ENCODE measurements at places on chromosomes 2 and 18.

- DNase-seq, result no peak
Measured at GRCh38 chr2:10222-10875, 36.0 kb downstream of the FAM110C start.

DNA sequence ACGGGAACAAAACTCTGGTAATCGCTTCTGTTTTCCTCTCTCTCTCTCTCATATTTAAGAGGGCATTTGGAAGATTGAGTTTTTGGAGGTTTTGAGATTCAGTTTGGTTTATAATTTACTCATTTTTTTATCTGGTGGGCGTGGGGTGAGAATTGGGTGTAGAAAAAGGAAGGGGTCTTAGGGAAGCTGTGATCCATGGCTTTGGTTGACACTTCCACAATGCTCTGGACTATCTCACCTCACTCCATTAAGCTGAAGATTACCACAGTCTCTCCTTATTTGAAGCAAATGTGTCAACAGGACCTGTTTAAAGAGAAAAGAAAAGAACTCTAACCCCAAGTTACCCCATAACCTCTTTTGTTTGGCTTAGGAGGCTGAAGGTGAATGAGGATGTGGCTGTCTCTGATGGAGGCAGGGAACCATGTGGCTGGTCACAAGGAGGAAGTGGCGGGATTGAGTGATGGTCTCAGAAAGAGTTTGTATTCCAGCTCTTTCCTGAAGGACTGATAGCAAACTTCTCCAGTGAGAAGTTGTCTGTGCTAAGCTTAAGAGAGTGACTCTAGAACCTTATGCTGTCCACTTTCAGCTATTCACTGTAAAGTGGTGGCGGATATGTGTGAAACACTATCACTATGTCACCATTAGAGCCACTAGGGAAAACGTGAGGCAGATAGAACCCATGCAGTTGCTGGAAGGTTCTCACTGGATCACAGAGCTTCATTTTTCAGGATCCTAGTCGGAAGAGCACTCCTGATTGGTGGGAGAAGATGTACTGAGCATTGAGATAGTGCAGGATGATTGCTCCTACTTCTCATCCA lies 934 bp downstream of the ZNF804A start:
- no peak for DNase-seq

DNA sequence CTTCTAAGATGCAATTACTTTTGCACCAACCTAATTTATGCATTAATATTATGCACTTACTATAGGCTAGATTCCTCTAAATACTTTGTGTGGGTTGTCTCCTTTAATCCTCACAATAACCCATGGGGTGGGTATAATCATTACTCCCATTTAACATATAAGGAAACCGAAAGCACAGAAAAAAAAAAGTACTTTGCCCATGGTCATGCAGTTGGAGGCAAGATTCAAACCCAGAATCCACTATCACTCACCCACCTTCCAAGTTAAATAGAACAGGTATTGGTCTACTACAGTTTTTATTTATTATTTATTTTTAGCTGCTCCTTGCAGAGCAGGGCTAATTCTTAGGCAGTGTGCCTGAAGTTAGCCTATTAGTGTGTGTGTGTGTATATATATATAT lies 76.6 kb upstream of the FZD7 start:
- no peak for DNase-seq

DNA sequence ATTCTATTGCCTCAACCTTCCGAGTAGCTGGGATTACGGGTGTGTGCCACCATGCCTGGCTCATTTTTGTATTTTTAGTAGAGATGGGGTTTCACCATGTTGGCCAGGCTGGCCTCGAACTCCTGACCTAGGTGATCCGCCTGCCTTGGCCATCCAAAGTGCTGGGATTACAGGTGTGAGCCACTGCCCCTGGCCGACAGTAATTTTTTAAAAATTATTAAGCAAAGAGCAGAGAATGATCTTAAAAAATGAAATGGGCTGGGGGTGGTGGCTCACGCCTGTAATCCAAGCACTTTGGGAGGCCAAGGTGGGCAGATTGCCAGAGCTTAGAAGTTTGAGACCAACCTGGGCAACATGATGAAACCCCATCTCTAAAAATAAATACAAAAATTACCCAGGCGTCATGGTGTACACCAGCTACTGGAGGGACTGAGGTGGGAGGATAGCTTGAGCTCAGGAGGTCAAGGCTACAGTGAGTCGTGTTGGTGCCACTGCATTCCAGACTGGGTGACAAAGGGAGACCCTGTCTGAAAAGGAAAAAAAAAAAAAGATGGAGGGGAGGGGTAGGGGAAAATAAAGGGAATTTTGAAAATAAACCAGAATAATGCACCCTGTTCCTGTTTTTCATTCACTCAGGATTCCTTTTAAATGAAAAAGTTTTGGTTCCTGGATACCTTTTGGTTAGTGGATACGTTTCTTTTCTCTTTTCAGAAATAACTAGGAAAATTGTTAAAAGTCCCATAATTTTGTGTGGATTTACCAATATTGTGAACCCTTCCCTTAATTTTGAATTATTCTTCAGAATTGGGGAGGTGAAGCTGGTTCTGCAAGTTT lies 33.9 kb downstream of the MAP4K4 start:
- DNase-seq, result no peak

DNA sequence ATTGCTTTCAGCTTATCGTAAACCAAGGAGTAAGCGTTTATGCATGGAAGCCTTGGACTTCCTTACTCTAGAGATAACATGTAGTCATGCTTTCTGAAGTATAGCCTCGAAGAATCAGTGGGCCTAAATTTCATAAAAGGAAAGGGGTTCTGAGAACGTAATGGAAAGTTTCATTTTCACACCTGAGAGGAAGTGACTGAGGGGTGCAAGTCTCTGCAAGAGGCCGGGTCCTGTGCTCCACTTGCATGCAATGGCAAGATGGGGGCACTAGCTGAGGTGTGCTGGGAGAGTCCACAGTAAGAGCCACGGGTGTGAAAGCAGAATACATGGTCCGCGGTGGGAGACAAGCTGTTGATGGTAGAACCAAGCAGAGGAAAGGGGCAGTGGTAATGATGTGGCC lies 36.5 kb upstream of the C1D start:
- DNase-seq, result no peak

DNA sequence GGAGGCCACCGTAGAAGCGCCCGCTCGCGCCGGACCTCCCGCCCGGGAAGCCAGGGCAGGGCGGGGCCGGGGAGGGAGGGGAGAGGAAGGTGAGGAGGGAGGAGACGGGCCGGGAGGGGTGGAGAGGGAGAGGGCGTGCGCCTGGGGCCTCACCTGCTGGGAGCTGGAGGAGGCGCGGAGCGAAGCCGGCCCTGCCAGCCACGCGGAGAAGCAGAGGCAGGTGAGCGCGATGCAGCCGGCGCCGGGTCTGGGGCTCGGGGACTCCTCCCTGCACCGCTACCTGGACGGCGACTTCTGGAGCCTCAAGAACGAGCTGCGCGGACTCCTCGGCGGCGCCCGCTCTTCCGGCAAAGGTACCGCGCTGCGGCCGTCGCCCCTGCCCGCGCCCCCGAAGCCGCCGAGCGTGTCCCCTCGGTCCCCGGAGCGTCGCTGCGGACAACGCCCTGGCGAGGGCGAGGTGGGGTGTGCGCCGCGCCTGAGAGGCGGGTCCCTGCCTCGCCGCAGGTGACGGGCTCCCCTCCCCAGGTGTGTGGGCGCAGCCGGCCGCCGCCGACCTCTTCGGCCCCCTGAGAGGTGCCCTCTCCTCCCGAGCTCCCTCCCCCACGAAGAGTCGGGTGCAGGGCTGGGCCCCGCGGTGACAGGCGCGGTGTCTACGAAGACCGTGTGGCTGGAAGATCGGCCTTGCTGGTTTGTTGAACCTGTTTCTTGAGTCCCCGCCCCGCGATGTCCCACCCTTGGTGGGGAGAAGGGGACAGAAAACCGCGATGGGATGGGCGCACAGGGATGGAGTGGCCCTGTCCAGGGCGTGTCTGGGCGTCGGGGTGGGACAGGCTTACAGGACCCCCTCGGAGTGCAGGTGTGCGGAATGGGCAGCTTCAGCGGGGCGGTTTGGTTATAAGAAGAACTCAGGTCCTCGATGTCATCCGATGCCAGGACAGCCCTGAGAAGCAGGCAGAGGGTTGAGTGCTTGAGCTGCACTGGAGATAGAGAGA lies at the start of gene ACOXL:
Gene ACOXL (plus strand): TSS at position 152 of the 992 bp plus-strand sequence. CDS start 35,817 bp downstream, outside the sequence.
- DNase-seq, result peak; percentile 27

- no peak for DNase-seq
Measured at GRCh38 chr2:48900321-48901014, 144.9 kb upstream of the LHCGR start.

- no peak for DNase-seq
Measured at GRCh38 chr18:47434214-47434746, 182.8 kb upstream of the SKOR2 start.

GRCh38 chr2:100852999-100853908 lies 33.3 kb downstream of the NPAS2 start:
- DNase-seq, result no peak

DNA sequence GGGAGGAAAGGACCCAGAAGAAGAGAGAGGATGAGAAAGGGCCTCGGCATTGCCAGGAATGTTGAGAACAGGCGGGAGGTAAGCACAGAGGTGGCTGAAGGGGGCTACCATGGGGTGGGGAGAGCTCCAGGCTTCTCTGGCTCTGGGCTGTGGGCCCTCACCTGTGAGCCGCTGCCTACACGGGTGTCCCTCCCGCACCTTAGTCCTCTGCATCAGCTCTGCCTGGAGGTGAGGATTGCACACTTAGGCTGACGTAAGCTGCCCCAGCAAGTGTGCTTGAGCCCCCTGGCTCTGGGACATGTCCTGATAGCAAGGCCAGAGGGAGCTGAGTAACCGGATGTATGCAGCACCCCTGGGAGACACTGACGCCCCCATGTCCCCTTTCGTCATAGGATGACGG lies 33.9 kb downstream of the TMEM18 start:
- no peak for DNase-seq

DNA sequence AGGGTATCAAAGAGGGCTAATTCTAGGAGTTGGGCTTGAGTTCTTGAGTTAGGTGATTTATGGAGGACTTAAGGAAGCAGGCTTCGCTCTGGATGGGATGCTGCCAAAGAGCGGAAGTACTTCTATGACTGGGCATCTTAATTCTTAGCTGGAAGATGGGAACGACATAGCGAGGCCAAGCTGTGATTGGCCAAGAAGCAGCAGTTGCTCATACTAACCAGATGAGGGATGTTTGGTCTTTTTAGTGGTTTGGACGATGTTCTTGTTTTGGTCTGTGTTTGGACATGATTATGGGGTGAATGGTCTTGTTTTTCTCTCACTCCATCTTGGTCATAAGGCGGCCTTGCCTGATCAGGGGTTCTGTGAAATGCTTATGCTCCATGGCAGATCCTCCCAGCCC lies 133.7 kb downstream of the MSH2 start:
- DNase-seq, result no peak

DNA sequence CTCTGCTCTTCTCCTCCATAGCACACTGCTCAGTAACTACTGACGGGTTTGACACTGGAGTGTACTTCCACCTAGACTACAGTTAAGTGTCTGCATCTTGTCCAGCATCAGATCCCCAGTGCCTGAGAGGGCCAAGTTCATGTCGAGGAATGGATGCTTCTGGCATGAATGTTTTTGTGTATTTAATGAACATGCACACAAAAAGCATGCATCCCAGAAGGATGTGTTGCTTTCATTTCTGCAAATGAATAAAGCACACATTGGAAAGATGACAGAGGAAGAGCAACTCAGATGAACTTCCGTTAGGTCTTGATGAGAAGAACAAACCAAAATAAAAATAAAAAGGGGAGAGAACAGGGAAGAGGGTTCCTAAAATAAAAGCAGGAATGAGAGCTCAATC lies 27.9 kb downstream of the C2orf49 start:
- DNase-seq, result no peak

DNA sequence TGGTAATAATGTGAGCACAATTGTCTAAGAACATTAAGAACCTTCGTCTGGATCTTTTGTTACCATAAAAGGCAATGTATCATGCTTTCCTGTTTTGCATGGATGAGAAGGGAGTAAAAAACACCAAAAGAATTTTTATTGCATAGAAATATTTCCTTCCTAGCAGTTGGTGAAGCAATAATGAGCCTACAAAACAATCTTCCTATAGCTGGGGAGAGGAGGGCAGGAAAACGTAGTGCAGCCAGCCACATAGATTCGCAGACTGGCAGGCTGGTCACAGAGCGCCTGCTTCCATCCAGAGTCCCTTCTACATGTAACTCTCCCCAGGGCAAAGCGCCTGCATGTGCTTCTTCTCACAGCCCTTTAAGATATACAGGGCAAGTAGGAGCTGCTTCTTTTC lies 190.4 kb downstream of the BABAM2 start:
- no peak for DNase-seq

DNA sequence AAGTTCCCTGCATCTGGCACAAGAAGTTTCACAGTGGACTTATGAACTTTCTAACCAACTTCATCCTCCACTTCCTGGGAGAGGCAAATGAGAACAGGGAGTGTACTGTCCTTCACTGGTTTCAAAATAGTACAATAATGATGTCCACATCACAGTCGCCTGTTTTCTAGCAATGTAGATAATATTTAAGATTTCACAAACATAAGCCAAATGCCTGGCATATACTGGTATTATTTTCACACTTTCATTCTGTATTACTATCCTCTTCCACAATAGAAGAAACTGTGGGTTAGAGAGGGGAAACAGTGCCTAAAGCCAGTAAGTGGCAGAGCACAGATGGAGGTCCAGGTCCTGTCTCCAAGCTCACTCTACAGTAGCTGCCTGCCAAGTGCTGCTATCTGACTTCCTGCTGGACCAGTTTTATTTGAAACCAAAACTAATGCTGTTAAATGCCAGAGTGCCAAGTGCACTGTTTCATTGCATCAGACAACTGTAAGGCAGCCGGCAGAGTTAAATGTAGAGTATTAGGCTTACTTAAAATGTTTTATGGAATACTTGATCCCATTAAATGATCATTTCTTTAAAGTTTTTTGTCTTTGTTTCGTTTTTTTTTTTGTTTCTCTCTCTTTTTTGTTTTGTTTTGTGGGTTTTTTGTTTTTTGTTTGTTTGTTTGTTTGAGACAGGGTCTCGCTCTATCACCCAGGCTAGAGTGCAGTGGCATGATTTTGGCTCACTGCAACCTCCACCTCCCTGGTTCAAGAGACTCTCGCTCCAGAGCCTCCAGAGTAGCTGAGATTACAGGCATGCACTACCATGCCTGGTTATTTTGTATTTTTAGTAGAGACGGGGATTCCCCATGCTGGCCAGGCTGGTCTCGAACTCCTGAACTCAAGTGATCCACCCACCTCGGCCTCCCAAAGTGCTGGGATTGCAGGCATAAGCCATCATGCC lies 15.1 kb downstream of the COBLL1 start:
- DNase-seq, result no peak

Data from CD4-positive, alpha-beta T cell (primary cell).